ENCODE measurements at places on chromosomes 2 and 18. TPM values are rescaled to one million over a fixed set of nuclear protein-coding genes. Genes with fewer than 3 reads are reported as not detected.

DNA sequence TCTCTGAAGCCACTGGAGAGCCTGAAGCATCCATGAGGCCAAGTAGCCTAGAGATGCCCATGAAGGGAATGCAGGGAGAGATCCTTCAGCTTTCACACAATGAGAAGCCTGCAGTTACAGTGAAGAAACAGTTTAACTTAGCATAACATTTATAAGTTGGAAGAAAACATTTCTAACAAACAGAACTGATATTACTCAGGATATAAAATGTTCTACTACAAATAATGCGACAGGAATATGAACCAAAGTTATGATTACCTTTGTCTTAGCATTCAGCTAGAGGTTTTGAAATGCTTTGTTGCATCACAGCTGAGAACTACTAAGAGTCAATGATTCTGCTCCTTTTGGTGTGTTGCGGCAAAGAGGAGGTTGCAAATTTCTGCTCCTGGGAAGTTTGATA is 6.9 kb upstream of the KYNU start:
- DNase-seq: no peak

DNA sequence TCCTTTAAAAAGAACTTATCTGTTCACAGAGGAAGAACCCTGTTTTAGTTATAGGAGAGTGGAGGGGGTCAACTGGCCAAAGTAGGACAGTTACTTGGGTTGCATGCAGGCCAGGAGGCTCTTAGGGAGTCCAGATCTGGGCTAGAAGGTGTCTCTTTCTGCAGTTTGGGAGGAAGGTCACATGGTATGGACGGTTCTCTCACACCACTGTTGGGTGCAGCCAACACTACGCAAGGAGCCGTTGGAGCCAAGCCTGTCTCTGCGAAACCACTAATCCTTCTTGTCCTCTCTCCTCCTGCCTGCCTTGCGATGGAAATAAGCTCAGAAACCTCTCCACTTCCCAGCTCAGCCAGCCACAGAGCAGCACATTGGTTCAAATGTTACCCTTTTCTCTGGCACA is 105.9 kb upstream of the TGFA start:
- no peak for DNase-seq

- DNase-seq: no peak
These were observed 503.7 kb upstream of the SLC8A1 start for GRCh38 chr2:40955635-40956034.

- DNase-seq: no peak
These were observed 60.9 kb downstream of the BCL11A start for GRCh38 chr2:60492548-60492947.

DNA sequence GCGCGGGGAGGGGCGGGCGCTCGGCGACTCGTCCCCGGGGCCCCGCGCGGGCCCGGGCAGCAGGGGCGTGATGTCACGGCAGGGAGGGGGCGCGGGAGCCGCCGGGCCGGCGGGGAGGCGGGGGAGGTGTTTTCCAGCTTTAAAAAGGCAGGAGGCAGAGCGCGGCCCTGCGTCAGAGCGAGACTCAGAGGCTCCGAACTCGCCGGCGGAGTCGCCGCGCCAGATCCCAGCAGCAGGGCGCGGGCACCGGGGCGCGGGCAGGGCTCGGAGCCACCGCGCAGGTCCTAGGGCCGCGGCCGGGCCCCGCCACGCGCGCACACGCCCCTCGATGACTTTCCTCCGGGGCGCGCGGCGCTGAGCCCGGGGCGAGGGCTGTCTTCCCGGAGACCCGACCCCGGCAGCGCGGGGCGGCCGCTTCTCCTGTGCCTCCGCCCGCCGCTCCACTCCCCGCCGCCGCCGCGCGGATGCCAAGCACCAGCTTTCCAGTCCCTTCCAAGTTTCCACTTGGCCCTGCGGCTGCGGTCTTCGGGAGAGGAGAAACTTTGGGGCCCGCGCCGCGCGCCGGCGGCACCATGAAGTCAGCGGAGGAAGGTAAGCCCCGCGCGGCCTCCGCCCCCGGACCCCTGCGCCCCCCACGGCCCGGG is at the start of gene NFATC1:
NFATC1 (plus strand) TSS at position 170 of the 644 bp plus-strand sequence; CDS start at position 465, 295 bp downstream.
- no peak for DNase-seq

DNA sequence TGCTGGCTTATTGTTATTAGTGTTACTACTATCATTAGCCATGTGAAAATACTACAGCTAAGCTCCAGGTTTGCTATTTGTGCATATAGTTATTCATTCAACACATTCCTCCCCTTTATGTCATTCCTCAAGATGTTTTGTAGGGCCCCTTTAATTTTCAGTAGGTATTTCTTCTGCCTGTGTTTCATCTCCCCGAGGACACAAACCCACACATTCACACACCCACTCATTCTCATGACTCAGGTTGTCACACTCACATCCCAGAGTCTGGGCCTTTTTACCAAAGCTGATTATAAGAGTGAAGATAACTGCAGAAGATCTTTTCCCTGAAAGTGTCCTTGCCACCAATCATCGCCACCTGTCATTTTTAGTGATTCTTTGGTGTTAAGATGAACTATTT is 68.6 kb upstream of the SPOPL start:
- no peak for DNase-seq

DNA sequence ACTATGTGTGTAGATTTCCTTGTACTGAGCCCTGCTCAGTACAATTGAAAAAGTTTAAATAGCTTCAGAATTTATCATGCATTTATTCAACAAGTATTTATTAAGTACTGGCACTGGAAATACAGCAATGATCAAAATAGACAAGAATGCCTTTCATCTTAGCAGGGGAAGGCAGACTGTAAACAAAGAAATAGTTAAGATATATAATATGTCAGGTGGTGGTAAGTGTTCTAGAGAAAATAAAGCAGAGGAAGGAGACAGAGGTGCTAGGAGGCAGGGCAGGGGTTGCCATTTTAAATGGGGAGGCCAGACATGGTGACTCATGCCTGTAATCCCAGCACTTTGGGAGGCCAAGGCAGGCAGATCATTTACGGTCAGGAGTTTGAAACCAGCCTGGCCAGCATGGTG is 13.6 kb upstream of the LIPG start:
- DNase-seq: no peak

- DNase-seq: no peak
These were observed 97.7 kb downstream of the TMEM17 start for GRCh38 chr2:62408241-62408677.

DNA sequence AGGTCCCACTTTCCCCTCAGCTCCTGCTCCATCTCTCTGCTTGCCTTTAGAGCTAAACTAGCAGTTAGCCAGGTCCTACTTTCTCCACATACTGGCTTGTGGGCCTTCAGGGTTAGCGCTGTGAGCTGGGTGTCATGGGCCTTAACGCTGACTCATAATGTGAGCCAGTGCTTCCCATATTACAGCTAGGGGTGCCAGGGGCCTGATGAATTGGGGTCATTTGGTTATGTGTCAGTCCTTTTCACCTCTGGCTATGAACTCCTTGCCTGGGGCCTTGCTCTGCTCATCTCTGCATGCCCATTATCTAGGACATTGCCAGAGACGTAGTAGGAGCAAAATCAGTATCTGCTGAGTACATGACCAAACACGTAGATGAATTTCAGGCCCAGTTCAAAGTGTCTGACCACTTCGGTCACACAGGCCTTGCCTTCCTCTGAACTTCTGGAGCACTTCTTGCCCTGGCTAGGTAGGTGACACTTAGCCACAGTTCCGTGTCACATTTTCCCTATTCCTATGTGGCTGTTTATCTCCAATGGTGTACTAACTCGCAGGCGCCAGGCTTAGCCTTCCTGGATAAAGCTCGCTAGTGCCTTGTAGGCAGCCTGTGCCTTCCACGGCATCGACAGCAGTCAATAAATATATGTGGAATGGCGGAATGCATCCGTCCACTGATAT is 103.2 kb upstream of the SIX3 start:
- no peak for DNase-seq

GRCh38 chr2:233598952-233599351 is 18.5 kb upstream of the UGT1A8 start:
- DNase-seq: no peak

DNA sequence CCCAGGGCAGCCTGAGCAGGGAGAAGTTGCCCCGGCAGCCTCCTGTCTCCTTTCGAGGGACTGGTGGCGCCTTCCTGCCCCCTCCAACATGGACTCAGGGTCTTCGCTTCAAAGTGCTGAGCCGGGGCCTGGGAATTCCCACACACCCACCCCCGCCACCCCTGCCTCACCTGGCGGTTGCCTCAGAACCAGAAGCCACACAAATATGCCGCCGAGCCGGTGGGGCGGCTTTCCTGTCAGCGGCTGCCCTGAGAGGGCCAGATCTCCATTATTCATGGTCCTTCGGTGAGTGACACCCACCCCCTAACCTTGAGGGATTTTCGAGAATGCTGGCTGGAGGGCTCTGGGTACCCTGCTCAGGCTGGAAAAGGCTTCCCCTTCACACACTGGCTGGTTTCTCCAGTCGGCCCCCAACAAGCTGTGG is 71.7 kb downstream of the SMAD7 start:
- DNase-seq: no peak

DNA sequence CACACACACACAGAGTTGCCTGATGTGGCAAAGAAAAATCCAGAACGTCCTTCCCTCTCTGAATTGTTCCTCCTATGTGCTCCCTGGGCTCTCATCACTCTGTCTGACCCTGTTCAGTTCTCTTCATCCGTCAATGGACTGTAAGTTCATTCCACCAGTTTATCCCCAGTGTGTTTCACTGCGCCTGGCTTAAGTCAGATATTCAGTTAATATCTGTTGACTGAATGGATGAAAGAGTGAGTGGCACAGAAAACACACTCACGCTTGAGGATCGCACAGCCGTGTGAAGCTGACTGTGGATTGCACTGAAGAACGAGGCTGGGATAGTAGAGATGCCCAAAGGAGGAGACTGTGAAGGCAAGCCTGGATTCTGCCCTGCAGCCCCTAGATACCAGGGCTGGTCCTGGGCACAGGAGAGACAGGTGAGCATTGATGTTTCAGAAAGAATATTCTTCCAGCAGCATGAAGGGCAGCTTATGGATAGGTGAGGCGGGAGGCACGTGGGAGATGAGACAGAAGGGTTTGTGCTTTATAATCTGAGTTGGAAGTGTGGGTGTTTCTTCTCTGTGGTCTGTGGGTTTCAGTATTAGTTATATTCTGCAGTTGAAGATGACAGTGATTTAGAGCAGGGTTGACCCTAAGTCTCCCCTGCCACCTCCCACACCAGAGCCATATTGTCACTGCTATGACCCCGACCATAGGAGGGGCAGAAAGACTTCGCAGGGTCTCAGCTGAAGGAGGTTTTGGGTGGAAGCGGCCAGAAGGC is 129.9 kb downstream of the SOCS6 start:
- DNase-seq: no peak

Gene CNDP1
- polyA plus RNA-seq: 0.13 TPM

Gene SLC4A5
- polyA plus RNA-seq: 2.0 TPM

Gene ALS2
- polyA plus RNA-seq: 16.3 TPM

Gene FEV
- polyA plus RNA-seq: not detected

Gene C2orf72
- 0.23 TPM for polyA plus RNA-seq

Gene DNER
- polyA plus RNA-seq: 2.2 TPM

Measured in forelimb muscle (tissue), 1 donor.